ENCODE measurements at places on chromosomes 16 and 17. TPM values are rescaled to one million over a fixed set of nuclear protein-coding genes. Genes with fewer than 3 reads are reported as not detected.

DNA sequence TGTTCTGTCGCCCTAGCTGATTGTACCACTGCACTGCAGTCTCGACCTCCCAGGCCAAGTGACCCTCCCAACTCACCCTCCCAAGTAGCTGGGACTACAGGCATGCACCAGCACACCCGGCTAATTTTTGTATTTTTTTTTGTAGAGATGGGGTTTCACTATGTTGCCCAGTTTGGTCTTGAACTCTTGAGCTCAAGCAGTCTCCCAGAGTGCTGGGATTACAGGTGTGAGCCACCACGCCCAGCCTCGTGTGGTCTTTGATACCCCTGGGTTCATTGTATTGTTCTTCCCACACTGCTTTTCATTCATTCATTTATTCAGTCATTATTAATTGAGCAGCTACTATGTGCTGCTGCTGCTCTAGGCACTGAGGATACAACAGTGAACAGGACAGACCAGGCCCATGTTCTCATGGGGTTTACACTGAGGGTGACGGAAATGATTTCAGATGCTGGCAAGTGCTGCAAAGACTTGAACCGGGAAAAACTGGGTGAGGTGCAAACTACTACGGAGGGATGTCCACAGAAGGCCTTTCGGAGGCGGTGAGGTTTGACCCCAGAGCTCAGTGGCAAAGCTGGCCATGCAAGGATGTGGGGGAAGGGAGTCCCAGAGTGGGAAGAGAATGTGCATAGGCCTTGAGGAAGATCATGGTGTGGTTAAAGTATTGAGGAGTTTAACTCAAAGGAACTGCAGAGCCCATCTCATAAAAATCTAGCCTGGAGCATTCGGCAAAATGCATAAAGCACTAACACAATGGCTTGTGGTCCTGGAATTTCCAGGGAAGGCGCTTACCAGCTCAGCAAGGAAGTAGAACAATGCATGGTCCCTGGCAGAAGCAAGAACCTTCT lies 10.9 kb downstream of the ABCC1 start:
- DNase-seq: no peak

DNA sequence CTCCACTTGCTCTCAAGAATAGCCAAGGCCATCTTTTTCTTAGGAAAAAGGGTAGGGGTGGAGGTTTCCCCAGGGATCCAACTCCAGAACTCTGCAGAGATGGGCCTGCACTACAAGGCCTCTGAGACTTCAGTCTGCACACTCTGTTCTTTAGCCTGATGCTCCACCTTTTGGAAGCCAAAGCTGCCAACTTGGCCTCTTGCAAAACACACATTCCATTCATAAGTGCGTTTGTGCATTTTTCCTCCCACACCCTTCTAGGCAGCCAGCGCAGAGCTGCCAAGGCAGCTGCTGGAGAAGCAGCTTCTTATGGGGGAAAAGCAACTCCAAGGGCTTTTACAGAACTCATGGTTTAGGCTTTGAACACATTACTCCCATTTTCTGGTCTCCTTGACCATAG lies 45.3 kb downstream of the REXO5 start:
- DNase-seq: peak; percentile 95

DNA sequence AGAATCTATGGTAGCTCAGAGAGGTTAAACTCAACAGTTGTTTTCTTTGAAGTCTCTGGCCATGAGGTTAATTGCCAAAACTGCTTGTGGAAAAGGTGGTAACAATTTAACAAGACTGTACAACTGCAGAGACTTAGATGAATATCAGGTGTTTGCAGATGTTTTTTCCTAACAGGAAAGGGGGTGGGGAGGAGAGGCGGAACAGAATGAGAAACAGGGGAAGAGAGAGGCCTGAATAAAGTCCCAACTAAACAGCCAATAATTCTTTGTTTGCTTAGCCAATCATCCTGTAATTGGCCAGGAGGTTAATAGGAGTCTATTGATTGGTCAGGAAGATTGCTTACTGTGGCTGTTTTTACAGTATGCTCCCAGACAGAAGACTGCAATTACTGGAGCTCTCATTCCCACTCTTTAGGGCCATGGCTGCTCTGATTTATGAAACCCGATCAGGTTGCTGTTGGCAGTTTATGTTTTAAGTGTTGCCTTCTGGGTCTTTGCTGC lies 249.7 kb upstream of the TBX2 start:
- no peak for DNase-seq

DNA sequence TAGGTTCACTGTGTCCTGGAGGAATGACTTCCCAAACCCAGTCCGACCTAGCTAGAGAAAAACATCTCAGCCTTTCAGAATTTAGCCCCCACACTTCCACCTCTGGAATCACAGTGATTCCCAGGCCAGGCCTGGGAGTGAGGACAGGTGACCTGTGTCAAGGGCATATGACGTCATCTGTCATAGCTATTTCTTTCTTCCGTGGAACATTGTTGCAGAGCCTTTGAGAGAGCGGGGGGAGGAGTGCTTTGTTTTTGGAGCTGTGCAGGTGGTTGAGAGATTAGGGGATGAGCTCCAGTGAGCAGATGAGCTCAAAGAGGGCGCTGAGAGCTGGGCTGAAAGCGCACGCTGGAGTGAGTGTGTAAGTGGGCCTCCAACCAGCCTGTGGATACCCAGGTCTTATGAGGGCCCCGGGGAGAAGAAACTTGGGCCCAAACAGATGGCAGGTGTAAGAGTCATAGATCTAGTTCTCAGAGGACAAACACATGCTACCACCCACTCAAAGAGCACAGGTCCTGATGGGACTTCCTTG lies 344.8 kb downstream of the SNX29 start:
- DNase-seq: no peak

MT1G gene
- not detected for total RNA-seq

DNA sequence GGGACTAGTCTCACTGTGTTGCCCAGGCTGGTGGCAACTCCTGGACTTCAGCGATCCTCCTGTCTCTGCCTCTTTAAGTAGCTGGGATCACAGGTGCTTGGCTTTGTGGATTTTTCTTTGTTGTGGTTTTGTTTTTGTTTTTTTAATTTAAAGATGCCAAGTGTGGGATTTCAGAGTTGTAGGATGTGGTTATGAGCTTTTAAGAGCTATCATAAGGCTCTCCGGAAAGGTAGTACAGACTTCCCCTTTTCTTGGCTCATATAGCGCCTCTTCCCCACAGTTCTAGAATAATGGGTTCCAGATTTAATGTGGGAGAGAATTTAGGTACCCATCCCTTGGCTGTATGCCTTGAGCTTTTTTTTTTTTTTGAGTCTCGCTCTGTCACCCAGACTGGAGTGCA lies 17.1 kb downstream of the AKAP1 start:
- DNase-seq: no peak

GRCh38 chr16:77290451-77291115 lies 91.4 kb downstream of the SYCE1L start:
- DNase-seq: no peak

UNC119 gene
- 18.1 TPM for total RNA-seq

Measured in right cardiac atrium (tissue), 5 donors.